ENCODE measurements at places on chromosomes 6 and 20.

- DNase-seq: no peak
Observed at GRCh38 chr20:2213401-2213800, 82.4 kb upstream of the TGM3 start.

DNA sequence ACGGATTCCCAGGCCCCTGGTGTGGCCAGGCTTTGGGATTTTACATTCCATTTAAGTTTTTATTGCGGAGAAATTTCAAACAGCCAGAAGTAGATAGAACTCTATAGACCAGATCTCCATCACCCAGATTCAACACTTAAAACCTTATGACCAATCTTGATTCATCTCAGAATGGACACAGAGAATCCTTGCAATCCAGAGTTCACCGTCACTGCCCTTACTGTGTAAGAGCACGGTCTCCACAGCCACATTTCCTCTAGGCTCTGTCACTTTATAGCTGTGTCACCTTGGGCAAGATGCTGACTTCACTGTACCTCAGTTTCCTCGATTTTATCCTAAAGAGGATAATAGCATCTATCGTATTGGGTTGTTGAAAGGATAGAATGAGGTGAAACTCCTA is 979 bp downstream of the ZNF133 start:
- no peak for DNase-seq

- DNase-seq: no peak
Observed at GRCh38 chr20:23526850-23527249, 35.9 kb downstream of the CST8 start.

GRCh38 chr20:39474879-39475278 is 512.7 kb downstream of the DHX35 start:
- no peak for DNase-seq

- DNase-seq: no peak
Observed at GRCh38 chr6:92376691-92377090, 1042.7 kb downstream of the EPHA7 start.

DNA sequence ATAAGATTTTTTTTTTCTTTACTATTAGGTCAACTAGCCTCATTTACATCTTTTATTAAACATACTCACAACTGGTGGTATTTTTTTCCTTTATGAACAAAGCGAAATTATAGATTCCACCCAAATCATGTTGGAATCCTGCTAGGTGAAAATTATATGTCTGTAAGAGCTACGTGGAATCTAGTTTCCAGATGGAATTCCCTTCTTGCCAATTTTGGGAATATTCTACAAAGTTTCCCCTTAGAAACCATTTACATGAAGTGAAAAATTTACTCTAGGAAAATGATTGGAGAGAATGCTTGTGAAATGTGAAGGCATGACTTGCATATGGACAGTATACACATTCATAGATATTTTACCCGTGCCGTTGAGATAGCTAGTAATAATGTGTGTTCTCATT is 1111.3 kb downstream of the KIF16B start:
- DNase-seq: no peak

DNA sequence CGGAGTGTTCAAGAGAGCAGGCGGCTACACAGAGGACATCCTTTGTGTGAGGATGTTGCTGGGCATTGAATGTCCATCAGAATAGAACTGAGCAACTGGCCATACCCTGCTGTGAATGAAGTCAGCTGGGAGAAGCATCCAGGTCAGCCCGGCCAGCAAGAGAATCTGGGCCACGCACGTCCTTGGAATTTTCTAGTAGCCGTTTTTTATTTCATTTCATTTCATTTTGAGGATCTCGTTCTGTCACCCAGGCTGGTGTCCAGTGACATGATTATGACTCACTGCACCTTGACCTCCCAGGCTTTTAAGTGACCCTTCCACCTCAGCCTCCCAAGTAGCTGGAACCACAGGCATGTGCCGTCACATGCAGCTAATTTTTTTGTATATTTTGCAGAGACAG is 97.9 kb downstream of the SSR1 start:
- no peak for DNase-seq

DNA sequence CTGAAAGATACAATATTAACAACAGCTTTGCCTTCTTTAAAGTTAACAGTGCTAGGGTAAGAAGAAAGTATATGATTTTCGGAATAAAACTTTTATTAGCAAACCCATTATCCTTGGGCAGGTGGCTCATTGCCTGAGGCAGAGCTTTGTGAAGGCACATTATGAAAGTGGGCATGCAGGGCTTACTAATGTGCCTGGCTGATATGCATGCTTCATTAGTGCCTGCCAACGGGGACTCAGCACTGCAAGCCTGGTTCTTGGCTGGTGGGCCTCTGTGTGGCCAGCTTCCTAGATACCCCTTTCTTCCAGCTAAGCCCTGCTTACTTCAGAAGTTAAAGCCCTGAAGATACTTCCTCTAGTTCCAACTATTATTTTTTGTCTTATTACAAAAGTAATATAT is 481.6 kb downstream of the ADGRB3 start:
- DNase-seq: no peak

GRCh38 chr6:166446146-166446545 is 63.4 kb upstream of the MPC1 start:
- no peak for DNase-seq

DNA sequence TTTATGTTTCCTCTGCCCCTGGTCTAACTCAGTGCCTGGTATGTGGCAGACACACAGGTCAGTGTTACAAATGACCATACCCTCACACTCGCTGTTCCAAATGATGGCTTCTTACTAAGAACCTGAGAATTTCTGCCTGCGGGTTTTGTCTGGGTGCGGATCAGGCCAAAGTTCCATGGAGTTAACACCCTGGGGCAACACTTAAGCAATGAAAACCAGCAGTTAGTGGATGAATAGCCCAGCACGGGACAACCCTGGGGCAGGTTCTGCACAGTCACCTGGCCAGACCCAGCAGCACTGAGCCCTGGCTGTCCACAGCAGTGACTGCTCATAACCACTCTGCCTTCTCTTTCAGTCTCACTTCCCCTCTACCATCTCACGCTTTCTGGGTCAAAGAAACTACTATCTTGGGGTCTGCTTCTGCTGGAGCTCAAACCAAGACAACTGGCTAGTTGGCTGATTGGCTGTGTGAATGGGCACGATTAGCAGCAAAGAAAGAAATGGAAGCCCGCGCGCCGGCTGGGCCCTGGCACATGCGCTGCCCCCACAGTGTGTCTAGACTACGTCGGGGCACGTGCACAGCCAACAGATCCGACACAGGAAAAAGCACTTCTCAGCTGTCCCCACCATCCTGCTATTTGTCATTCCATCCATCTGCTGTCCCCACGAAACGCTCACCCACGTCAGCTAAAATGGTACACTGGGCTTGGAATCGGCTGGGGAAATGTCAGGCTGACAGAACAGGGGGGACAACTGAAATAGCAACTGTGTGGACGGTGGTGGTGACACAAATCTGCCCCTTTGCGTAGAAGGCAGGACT is 36.6 kb downstream of the MGME1 start:
- no peak for DNase-seq

GRCh38 chr6:23349521-23350147 is 776.4 kb upstream of the NRSN1 start:
- DNase-seq: no peak

DNA sequence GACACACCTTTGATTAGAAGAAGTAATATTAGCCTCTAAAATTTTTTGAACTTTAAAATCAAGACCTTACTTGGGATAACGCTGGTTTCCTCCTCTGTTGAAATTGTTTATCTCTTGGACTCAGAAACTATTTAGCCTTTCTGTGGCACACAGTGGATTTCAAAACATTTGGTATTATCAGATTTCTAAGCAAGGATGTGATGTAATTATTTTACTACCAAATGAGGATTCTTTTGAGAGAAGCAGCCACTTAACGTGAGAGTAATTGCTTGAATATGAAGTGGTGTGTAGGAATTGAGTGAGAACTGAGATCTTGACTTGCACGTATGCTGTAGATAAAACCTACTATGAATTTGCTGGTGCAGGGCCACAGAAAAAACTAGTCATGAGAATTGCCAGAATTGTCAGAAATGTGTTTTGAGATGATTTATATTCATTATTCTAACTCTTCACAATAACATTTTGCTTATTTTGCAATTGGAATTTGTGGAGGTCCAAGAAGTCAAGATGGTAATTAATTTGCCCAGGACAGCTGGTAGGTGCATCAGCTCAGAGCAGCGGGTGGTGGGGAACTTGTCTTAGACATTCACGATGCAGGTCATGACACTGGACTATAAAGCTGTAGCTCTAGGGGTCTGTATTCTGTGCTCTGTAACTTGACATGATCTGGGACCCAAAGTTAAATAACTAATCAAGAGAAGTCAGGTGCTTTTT is 53.4 kb downstream of the AKAP12 start:
- no peak for DNase-seq

- no peak for DNase-seq
Observed at GRCh38 chr6:13395272-13396237, 67.2 kb upstream of the TBC1D7 start.

GRCh38 chr6:108295676-108296075 is 822 bp downstream of the AFG1L start:
- no peak for DNase-seq

DNA sequence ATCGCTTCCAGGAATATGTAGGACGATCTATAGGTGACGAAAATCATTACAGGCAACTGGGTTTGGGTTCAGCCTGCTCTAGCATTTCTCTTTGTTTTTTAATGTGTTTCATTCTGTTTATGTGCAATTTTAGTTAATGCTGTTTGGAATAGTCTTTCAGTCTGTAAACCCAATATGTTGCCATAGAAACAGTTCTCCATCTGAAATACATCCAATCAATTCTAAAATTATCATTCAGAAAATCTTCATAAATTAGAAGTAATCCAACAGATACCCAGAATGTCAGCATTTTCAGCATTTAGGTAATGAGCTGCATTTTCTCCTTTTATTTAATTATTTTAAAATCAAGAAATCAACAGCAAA is 34.8 kb upstream of the COL9A1 start:
- DNase-seq: no peak

- no peak for DNase-seq
Observed at GRCh38 chr6:100504786-100505737, 40.3 kb upstream of the SIM1 start.

Measured in stimulated activated CD8-positive, alpha-beta memory T cell treated with anti-CD3 and anti-CD28 coated beads, Interleukin-7, amount 100 ng/mL, for 48 hours (primary cell).